Stimulated activated CD8-positive, alpha-beta memory T cell treated with anti-CD3 and anti-CD28 coated beads, Interleukin-15, amount 100 ng/mL, for 4 hours (primary cell): ENCODE measurements at places on chromosomes 4 and X.

DNA sequence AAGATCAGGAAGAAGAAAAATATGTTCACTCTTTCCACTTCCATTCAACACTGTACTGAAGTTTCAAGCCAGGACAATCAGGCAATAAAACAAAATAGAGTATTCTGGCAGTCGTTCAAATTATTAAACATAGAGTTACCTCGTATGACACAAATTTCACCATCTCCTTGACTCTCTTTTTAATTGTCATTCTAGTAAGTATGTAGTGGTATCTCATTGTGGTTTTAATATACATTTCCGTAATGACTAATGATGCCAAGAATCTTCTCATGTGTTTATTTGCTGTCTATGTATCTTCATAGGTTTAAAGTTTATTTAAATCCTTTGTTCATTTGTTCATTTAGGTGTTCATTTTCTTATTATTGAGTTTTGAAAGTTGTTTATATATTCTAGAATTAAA lies 352.2 kb downstream of the IDS start:
- DNase-seq, result no peak

DNA sequence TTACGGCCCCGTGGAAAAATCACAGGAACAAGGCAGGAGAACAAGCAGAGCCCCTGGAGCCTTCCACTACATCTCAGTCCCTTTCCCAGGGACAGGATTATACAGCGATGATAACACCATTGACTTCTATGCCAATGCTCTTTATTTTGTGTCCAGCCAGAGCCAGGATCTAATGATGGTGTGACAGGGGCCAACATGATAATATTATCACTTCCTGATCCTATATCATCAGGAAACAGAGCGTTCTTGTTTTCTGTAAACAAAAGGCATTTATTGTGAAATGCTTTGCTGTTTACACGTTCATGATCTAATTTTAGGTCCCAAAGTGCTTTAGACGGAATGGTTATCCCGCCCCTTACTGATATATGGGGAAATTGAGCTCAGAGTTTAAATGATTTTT lies 12.8 kb downstream of the TMPRSS11E start:
- no peak for DNase-seq

DNA sequence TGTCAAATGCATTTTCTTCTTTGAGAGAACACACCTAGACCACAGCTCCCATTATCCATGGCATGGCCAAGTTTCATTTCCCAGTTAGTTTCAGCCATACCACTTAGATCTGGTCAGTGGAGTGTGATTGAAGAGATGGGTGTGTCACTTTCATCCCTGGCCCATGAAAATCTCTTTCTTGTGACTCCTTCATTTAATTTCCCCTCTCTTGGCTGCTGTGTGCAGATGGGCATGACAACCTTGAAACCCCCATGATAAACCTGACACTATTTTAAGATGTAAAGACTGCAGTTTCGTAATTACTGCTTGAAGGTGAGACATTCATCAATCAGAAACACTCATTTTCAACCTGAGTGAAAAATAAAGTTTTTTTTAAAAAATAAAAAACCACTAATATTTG lies 284.9 kb downstream of the IL15 start:
- no peak for DNase-seq

GRCh38 chrX:96433409-96434077 lies 251.1 kb upstream of the DIAPH2 start:
- no peak for DNase-seq

DNA sequence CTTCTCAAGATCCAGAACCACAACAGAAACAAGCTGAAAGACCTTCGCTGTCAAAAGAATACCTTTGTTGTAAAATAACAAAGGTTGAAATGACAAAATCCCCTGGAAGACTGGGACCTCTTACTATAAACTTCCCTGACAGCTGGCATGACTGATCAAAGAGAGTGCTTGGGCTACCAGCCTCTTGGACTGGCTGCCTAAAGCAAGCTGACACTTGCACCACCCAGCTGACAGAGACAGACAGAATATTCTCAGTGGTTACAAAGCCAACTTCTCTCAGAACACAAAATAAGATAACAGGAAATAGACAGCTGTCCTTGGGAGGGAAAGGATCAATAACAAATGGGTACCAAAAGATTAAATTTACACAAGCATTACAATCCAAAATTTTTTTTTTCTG lies 241.7 kb upstream of the SPOCK3 start:
- DNase-seq, result no peak

GRCh38 chrX:154724993-154725756 lies 25.7 kb downstream of the GAB3 start:
- DNase-seq, result no peak

DNA sequence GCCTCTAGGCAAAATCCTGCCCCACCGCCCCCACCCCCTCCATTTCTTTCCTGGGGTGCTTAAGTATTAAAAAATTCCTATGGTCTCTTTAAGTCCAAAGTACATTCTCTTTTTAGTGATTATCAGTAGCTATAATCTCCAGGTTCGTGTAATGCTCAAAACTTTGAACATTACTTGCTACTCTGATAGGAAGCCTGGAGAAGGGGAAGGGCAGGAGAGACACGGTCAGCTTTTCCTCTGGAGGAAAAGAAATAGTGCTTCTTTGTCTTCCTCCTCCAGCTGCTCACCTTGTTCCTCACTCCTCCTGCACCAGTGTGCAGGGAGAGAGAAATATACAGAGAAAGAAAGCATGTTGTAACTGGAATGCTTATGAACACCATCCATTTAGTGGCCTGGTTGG lies 80.4 kb downstream of the PPP1R2C start:
- DNase-seq, result no peak
